ENCODE measurements at places on chromosomes 3 and 15.
A peak's percentile ranks its signal among the peaks of the same experiment; 100 is the strongest.

GRCh38 chr15:82803793-82804574 is 1.9 kb downstream of the FSD2 start:
- DNase-seq = no peak

- DNase-seq = no peak
Measured at GRCh38 chr15:79689030-79689429, 207.8 kb downstream of the MTHFS start.

GRCh38 chr15:90837094-90837493 is 31.3 kb upstream of the FURIN start:
- DNase-seq = no peak

- no peak for DNase-seq
Measured at GRCh38 chr3:81695302-81695701, 66.1 kb downstream of the GBE1 start.

GRCh38 chr3:144809380-144809779 is 837.8 kb downstream of the DIPK2A start:
- no peak for DNase-seq

DNA sequence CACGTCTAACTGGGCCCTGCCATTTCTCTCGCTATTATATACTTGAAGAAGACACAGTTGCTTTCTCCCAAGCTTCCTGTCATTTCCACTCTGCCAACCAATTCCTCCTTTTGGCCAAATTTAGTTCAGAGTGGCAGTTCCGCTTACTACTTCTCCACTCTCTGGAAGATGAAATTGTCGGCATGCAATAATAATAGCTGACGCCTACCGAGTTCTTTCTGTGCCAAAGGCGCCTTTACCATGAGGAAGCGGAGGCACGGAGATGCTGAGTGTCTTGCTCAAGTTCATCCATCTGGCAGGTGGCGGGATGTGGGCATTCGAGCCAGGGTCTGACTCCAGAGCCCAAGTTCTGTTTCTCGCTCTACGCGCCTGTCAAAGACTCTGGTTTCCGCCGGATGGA is 14.6 kb upstream of the NRROS start:
- DNase-seq = peak; percentile 36

DNA sequence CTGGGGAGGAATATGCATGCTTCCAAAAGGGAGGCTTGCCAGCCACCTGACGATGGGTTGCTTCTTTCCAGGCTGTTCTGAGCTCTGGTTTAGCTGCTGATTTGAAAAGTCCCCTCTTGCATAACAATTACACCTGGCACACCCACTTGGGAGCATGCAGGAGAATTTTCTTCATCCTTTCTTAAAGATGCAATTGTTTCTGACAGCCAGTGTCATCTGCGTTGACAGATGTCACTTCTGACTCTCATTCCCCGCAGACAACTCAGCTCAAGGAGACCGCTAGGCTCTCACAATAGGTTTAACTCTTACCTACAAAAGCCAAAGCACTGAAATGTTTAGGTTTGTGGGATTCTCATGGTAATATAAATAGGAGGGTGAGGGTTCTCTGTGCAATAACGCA is 185.6 kb upstream of the SYNPR start:
- DNase-seq = no peak

DNA sequence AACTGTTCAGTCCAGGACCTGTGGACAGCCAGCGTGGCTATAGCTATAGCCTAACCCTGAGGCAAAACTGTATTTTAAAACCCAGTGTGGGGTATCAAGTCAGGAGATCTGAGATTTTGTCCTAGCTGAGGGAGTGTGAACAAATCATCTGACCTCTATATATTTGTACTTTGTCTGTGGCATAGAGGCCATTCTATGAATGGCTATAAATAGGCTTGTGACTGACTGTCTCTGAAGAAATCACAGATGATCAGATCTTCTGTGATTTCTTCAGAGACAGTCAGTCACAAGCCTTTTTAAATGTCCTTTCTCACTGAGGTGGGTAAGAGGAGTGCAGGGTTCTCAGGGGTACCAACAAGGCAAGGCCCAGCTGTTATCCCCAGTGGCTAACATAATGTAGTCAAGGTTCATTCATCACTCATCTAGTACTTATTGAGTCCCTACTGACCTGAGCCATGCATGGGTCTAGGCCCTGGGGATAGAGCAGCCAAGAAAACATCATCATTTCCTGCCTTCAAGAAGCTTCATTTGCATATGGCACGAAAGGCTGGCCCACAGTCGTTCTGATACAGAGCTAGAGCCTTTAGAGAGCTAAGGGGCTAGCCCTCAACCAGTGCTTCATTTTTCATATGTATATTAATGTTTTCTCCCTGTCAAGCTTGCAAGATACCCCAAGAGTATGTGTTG is 53.3 kb downstream of the TIPARP start:
- DNase-seq = no peak

GRCh38 chr3:21750831-21751391 is at the start of gene ZNF385D:
Gene ZNF385D, minus strand, starts transcription at chr3:21751210. Its CDS starts 294 bp downstream, at chr3:21750916.
- DNase-seq = peak; percentile 70

GRCh38 chr3:49940667-49941249 is 808 bp downstream of the RBM6 start:
- DNase-seq = no peak

GRCh38 chr15:52495125-52495524 is 33.6 kb downstream of the MYO5A start:
- DNase-seq = no peak

DNA sequence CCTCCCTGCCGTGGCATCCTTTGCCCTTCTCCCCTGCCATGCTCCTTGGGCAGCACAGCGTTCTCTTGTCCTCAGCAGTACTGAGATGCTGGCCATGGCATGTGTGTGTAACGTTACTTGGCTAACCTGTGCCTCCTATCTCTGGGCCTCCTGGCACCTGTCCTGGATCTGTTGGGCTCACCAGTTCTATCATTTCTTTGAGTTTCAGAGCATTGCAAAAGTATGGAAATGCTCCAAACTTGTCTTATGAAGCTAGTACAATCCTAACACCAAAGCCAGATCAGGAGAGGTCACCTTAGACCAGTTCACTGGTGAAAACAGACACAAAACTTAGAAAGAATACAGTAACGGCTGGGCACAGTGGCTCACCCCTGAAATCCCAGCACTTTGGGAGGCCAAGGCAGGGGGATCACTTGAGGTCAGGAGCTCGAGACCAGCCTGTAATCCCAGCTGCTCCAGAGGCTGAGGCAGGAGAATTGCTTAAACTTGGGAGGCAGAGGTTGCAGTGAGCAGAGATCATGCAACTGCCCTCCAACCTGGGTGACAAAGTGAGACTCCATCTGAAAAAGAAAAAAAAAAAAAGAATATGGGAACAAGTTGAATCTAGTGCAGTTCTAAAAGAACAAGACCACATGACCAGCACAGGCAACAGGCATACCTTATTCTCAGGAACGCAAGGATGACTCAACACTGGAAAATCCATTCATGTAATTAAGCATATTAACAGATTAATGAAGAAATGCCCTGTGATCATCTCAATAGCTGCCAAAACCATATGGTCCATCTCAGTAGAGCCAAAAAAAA is 62.4 kb upstream of the TRPM1 start:
- no peak for DNase-seq

GRCh38 chr15:72404356-72404755 is 6.3 kb downstream of the TMEM202 start:
- no peak for DNase-seq

DNA sequence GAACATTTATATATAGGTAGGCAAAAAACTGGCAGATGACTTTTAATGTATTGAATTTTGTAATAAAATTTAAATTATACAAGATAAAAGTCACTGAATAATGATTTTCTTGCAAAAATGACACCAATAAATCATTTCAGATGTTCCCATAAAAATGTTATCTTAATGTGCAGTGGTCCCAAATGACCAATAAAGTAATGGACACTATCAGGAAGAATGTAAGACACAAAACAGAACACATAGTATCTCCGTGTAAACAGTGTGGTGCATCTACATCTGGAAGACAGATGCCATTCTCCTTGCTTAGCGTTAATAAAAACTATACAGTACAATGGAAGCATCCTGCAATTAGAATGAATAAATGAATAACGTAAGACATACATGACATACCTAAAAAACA is 41.5 kb downstream of the FGF7 start:
- DNase-seq = no peak

- DNase-seq = no peak
Measured at GRCh38 chr3:98914210-98915080, 12.9 kb upstream of the DCBLD2 start.

DNA sequence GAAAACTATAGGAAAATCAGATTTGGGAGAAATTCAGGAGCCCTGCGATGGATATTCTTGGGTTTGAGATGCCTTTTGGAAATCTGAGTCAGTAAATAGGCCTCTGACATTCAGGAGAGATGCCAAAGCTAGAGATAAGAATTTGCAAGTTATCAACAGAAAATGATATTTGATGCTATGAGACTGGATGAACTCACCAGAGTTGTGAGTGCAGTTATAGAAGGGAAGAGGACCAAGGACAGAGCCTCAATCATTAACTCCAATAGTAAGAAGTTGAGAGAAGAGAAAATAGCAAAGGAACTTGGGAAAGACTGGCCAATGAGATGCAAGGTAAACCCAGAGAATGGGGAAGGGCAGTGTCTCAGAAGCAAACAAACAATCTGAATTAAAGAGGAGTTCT is 7.9 kb upstream of the ANO10 start:
- DNase-seq = no peak

GRCh38 chr15:62219799-62220198 is 54.7 kb upstream of the C2CD4B start:
- no peak for DNase-seq

GRCh38 chr15:85875756-85876155 is 81.0 kb upstream of the KLHL25 start:
- no peak for DNase-seq

GRCh38 chr3:64773137-64773536 is 85.3 kb upstream of the ADAMTS9 start:
- DNase-seq = no peak

- no peak for DNase-seq
Measured at GRCh38 chr15:45138814-45139765, 9.3 kb downstream of the DUOX1 start.

DNA sequence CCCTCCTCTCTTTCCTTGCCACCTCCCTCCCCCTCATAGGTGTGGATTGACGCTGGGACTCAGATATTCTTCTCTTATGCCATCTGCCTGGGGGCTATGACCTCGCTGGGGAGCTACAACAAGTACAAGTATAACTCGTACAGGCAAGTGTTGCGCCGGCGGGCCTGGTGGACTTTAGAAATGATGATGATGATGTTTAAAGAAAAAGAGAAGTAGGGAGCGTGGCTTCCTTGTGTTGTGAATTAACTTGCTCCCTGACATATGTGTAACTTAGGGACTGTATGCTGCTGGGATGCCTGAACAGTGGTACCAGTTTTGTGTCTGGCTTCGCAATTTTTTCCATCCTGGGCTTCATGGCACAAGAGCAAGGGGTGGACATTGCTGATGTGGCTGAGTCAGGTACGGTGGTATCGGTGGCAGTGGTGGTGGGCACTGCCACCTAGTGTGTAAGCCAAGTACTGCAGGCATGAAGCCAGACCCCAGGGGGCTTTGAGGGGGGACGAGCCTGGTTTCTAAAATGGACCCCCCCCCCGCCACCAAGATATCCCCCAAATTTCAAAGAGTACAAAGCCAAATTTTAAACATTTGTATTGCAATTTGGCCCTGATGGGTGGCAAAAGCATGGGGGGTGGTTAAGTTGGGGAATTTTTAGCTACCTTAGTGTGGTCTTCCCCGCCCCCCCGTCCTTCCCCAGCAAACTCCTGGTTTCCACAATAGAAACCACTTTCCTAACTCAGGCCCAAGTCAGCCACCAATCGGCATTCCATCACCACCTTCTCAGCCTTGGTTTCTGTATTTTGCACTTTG is 65.6 kb downstream of the SLC6A6 start:
- DNase-seq = no peak

- no peak for DNase-seq
Measured at GRCh38 chr15:69067296-69067695, 52.8 kb downstream of the NOX5 start.

DNA sequence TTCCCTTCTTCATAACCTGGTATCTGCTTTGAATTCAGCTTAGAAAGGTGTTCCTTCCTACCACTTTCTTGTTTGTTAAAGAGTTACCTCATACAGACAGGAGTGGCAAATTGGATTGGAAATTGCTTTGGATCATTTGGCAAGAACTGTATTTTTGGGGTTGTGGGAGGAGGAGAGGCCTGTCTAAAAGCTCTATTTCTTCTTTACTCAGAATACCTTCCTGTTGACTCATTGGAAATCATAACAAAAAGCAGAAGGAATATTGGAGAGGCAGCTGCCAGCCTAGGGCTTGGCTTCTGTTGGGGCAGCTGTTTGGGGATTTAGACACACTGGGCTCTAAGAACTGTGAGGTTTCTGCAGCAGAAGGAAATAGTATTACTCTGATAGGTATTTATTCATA is 14.2 kb downstream of the IQGAP1 start:
- DNase-seq = no peak

GRCh38 chr3:102258666-102259227 is 176.1 kb upstream of the ZPLD1 start:
- no peak for DNase-seq

DNA sequence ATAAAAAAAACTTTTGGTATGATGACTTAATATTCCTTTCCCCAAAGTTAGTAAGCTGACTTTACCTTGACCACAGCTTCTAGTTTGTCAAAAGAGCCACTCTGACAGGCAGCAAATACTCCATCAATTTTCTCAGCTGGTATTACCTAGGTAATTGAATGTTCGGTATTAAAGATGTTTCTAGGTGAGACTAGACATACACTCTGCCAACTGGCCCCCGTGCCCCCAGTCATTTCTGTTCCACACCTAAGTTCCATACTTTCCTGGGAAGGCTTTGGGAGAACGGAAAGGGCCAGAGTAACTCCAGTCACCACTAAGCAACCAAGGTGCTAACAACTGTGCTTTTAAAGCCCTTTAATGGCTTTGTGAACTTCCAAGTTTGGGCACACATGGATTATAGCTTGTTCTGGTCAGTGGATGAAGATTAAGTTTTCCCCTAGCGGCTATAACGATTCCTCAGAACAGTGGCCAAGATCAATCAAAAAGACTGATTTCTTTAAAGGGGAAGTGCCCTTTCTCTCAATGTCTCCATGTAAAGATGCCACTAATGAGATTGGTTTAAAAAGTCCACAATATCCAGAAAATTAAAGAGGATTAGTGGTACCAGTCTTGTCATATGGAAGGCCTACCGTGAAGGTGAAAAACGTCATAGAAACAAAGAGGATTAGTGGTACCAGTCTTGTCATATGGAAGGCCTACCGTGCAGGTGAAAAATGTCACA is 7.0 kb downstream of the EIF4A2 start:
- no peak for DNase-seq

DNA sequence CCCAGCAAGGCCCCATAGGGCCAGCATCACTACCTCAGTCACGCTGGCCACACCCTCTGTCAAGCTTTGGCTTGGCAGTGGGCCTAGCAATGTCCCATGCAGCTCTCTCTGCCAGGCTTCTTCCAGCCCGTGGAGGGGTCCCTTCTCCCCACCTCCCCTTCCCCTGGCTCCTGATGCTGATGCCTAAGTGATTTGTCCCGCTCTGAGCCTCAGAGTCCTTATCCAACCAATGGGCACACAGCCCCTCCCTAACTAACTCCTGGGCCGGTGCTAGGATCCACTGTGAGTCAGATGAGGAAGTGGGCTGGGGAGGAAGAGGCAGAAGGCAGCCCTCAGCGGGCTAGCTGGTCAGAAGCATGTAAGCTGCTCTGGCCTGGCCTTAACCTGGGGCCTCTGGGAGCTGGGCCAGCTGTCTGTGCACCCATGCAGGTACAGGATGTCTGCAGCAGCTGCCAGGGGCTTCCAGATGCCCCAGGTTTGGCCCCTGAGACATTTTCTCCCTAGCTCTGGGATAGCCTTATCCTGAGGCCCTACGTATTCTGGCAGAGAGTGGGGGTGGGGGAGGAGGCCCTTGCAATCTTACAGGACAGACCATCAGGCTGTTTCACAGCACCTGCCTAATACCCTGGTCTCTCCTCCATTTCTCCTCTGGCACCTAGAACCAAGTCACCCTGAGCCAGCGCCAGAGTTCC is 740 bp upstream of the ZBTB47 start:
- DNase-seq = peak; percentile 53

- DNase-seq = peak; percentile 87
Measured at GRCh38 chr3:194824701-194825111, 139.0 kb downstream of the FAM43A start.

Measured in heart right ventricle (tissue), 16 donors.